ENCODE measurements at places on chromosomes 11 and 22. TPM values are rescaled to one million over a fixed set of nuclear protein-coding genes. Genes with fewer than 3 reads are reported as not detected.

DNA sequence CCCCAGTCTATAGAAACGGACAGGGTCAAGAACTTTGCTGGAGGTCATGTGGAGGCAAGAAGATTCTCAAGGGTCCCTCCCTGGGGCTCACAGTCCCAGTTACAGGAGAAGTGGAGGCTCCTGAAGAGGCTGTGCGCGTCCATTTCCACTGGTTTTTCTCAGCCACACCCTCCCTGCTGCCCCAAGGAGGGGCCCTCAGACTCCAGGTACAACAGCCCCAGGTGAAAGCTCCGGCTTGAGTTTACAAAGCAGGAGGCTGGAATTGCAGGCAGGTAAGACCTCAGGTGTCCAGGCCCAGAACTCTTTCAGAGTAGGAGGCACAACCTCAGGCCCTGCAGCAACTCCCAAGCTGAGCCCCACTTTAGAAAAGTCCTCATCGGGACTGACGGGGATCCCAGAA, 3.1 kb downstream of the SHANK2 start:
- no peak overlapping the region for H3K4me3 ChIP-seq
- H3K36me3 ChIP-seq = no peaks in the 10 kb centered on the region
- no peaks in the 10 kb centered on the region for H3K4me1 ChIP-seq
- peaks cover 30% of the 10 kb centered on the region for H3K27me3 ChIP-seq
- DNase-seq = no peak

The FAU gene
- total RNA-seq = 1,073 TPM

The DCUN1D5 gene
- total RNA-seq = 84.2 TPM

DNA sequence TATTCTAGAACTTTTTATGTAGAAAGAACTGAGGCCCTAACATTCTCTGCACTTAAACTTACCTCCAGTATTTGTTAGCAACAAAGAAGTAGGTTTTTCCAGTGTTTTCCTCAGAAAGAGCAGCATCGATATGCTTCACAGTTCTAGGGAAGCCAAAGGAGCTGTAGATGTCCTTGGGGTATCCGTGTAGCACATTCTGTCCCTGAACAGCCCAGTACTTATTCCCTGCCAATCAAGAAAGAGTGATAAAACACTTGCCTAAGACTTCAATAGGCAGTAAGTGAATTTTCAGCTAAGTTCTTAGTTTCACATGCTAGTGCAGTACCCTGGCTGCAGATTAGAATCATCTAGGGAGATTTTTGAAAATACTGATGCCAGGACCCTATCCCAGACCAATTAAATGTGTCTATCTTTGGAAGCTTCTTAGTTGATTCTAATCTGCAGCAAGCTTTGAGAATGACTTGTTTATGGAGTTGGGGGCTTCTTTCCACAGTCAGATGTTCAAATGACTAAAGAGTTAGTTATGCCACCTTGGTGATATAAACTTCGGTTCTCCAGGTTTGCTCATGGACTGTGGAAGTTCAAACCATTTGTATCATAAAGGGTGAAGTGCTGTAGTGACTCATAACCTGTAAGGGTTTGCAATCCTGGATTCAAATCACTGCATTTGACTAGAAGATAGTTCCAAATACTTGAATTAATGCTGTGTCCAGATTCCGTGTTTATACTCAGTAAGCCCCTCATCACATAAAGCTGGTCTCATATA, 6.5 kb downstream of the MMP1 start:
- H3K27ac ChIP-seq = no peak overlapping the region
- H3K4me1 ChIP-seq = no peaks in the 10 kb centered on the region
- H3K4me3 ChIP-seq = no peak overlapping the region
- no peaks in the 10 kb centered on the region for H3K27me3 ChIP-seq
- H3K36me3 ChIP-seq = no peaks in the 10 kb centered on the region
- no peak for DNase-seq

DNA sequence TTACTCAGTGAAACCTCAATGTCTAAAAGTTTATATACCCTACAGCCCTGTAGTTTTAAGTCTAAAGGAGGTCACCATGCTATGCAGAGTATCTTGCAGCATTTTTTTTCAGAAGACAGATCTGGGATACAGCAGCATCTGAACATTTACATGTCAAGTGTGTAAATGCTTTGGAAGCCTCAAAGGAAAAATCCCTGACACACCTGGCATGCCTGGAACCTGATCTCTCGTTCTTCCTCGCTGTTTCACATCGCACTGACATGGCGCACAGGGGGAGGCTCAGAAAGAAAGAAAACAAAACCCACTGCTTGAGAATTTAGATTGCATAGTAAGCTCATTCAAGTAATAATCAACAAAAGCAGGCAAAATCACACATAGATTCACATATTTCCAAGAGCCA, 31.0 kb downstream of the PAX6 start:
- no peak overlapping the region for H3K4me3 ChIP-seq
- no peaks in the 10 kb centered on the region for H3K27me3 ChIP-seq

The BEST1 gene
- total RNA-seq = 0.09 TPM

The PARVG gene
- total RNA-seq = 56.0 TPM

- no peak for DNase-seq
- no peak overlapping the region for H3K4me3 ChIP-seq
- H3K4me1 ChIP-seq = no peaks in the 10 kb centered on the region
Measured at GRCh38 chr11:45743556-45744468, 61.1 kb upstream of the SLC35C1 start.

DNA sequence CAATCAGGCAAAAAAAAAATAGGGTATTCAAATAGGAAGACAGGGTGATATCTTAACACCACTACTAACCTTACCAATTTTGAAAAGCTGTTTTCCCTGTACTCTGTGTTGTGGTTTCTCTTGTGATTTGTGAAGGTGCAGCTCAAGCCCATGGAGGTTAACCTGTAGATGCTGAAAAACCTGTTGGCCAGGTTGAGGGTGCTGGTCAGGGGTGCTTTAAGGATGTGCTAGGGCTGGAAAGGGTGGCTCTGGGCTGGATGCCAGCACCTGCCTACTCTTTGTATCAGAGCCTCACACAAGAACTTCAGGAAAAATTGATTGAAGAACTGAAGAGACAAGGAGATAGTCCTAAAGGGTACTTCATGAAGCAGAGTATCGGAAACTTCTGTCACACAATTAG, 18.3 kb upstream of the OR5M8 start:
- H3K4me1 ChIP-seq = no peaks in the 10 kb centered on the region
- no peaks in the 10 kb centered on the region for H3K27me3 ChIP-seq
- no peaks in the 10 kb centered on the region for H3K36me3 ChIP-seq
- H3K4me3 ChIP-seq = no peak overlapping the region
- H3K27ac ChIP-seq = no peak overlapping the region

DNA sequence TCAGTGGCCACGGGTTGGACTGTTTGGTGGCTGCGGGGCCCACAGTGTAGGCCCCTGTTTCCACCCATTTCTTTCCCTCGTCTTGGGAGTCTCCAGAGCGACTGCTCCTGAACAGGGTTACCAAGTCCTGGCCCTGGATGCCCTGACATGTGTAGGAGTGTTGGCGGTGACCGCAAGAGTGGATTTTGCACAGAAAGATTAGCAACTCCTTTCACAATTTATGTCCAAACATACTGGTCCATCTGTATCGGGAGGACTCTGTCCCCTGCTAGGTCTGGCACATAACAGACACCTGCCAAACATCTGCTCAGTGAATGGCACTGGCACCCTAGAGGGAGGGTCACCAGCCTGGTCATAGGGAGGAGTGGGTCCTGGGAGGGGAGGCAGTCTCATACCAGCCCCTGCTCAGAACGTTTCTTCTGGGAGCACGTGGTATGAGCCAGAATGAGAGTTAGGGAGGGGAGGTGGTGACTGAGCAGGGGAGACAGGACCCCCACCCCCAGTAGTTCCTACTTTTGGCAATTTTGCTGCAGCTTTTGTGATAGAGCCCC, 3.4 kb upstream of the APOA1 start:
- H3K27me3 ChIP-seq = no peaks in the 10 kb centered on the region
- no peak overlapping the region for H3K4me3 ChIP-seq
- no peaks in the 10 kb centered on the region for H3K4me1 ChIP-seq
- no peak overlapping the region for H3K27ac ChIP-seq
- no peak for DNase-seq

DNA sequence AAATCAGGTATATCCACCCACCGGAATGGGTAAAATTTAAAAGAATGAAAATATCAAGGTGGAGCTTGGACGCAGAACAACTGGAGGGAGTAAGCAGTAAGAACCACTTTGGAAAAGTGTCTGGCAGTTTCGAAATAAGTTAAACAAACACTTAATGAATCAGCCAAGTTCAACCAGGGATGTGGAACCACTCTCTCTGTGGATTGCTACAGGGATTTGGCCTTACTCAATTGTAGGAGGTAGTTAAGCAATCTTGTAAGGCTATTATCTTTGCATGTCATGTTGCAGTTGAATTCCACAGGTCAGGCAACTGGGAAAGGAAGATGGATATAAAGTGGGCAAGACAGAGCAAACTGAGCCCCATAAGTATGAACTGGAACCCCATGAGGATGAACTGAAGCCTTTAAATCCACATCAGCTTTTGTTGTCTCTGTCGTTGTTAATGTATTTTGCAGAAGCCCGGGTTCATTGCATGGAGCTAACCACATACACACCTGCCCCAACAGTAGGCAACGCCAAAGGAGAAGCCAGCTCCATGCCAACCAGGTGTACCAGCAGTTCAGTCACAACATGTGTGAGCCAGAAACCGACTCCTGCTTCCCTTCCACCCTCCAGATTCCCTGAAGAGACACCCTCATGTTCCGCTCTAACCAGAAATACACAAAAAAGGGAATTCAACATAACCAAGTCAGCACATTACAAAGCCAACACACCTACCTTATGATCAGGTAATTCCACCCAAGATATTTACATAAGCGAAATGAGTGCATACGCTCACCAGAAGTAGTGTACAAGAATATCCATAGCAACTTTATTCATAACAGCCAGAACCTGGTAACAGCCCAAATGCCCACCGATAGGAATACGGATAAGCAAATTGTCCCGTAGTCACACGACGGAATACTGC, 8.0 kb upstream of the SLC43A3 start:
- no peaks in the 10 kb centered on the region for H3K36me3 ChIP-seq
- H3K4me1 ChIP-seq = no peaks in the 10 kb centered on the region
- no peak for DNase-seq
- no peaks in the 10 kb centered on the region for H3K27me3 ChIP-seq
- no peak overlapping the region for H3K27ac ChIP-seq
- H3K4me3 ChIP-seq = no peak overlapping the region

All from CD8-positive, alpha-beta memory T cell (primary cell).